ENCODE measurements at places on chromosomes 12 and 14. TPM values are rescaled to one million over a fixed set of nuclear protein-coding genes. Genes with fewer than 3 reads are reported as not detected.

The MAP3K9 gene
- total RNA-seq: 0.32 TPM

The CCDC38 gene
- total RNA-seq: 0.39 TPM

The HEBP1 gene
- 11.9 TPM for total RNA-seq

The COA8 gene
- total RNA-seq: 27.6 TPM

The KRT81 gene
- total RNA-seq: not detected

The FITM1 gene
- 0.32 TPM for total RNA-seq
